ENCODE measurements at places on chromosomes 6 and 20.

- no peak for DNase-seq
Measured at GRCh38 chr6:51077821-51078518, 259.3 kb downstream of the TFAP2B start.

DNA sequence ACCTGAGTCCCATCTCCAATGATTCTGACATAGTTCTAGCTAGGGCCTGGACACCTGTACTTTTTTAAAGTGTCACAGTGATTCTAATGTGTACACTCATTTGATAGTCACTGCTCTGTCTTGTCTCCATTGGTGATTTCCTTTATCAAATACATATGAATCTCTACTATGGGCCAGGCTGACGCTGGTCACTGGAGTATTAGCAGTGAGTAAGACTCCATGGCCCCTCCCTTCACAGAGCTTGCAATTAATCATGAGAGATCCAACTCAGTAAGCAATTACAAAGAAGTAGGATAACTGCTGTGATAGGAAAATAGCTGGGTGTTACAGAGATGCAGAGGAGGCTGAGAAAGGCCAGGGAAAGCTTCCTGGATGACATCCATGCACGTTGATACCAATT, 19.3 kb upstream of the SASH1 start:
- DNase-seq, result no peak

GRCh38 chr20:50580842-50581544, 70.8 kb downstream of the PTPN1 start:
- no peak for DNase-seq

- no peak for DNase-seq
Measured at GRCh38 chr20:9508696-9509178, 5.7 kb upstream of the LAMP5 start.

GRCh38 chr6:85459224-85459901, 9.5 kb downstream of the NT5E start:
- DNase-seq, result no peak

GRCh38 chr6:35011096-35012041, 122.3 kb downstream of the ANKS1A start:
- peak; percentile 53 for DNase-seq

- DNase-seq, result peak; percentile 92
Measured at GRCh38 chr6:292506-293192, 362 bp downstream of the DUSP22 start.

GRCh38 chr6:140867336-140867735, 1265.4 kb upstream of the GJE1 start:
- no peak for DNase-seq

DNA sequence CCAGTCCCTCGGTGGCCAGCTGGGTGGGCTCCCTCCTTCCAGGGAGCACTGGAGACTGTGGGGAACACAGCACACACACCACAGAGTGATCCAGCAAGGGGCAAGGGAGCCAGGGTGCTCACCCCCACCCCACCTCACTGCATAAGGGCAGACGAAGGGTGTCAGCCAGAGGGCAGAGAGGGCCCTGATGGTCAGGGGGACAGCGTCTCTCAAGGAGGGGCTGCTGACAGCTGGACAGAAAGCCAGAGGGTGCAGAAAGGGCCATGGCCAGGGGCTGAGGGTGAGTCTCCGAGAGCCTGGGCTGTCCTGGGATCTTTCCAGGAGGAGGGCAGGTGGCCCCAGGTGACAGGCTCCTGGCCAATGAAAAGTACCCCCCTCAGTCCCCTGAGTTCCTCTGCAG, 73.4 kb upstream of the PMEPA1 start:
- DNase-seq, result no peak
